Activated T-cell treated with anti-CD3 and anti-CD28 coated beads, Interleukin-2, amount 50 U/mL, for 72 hours (primary cell): ENCODE measurements at places on chromosomes 5 and 9.

DNA sequence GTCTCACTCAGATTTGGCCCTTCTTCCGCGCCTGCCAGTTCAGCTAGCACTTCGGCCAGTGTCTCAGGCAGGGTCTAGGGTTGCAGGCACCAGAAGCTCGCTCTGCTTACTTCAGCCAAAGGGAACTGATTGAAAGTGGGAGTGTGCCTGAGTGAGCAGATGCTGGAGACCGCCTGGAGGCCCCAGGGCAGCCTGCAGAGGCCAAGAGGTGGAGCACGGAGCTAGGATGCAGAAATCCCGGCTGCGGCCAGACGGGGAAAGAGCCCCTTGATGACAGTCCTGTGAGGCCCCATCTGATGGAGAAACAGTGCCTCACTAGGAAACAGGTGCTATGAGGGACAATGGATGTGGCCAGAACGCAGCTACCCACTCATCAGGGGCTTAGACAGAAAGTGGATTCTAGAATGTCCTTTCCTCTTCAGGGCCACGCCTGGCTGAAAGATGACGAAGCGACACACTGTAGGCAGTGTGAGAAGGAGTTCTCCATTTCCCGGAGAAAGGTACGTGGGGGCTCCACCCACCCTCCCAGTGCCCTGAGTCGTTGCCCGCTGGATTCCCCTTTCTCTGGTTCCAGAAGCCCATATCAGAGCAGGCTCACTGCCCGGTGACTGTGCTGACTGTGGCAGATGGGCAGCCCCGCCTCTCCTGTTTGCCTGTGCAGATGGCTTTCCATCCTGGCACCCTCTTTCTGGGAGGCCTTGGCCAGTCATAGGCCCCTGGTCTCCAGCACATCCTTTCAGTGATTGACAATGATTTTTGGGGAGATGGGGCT, 16.1 kb downstream of the HNRNPH1 start:
- DNase-seq: no peak

- no peak for DNase-seq
Measured at GRCh38 chr9:93572221-93572620, 4.2 kb upstream of the PHF2 start.

DNA sequence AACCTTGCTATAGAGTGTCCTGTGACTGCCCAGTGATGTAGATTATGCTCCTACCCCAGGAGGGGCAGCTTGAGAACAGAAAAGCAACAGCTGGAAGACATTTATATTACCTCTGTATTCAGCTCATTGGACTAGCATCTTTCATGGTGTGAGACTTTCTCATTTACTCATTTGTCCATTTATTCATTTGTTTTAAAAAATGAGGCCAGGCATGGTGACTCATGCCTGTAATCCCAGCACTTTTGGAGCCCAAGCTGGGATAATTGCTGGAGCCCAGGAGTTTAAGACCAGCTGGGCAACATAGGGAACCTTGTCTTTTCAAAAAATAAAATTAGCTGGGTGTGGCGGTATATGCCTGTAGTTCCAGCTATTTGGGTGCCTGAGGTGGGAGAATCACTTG, 130.0 kb upstream of the LHFPL2 start:
- no peak for DNase-seq

GRCh38 chr9:100269656-100270055, 83.1 kb downstream of the TEX10 start:
- no peak for DNase-seq

DNA sequence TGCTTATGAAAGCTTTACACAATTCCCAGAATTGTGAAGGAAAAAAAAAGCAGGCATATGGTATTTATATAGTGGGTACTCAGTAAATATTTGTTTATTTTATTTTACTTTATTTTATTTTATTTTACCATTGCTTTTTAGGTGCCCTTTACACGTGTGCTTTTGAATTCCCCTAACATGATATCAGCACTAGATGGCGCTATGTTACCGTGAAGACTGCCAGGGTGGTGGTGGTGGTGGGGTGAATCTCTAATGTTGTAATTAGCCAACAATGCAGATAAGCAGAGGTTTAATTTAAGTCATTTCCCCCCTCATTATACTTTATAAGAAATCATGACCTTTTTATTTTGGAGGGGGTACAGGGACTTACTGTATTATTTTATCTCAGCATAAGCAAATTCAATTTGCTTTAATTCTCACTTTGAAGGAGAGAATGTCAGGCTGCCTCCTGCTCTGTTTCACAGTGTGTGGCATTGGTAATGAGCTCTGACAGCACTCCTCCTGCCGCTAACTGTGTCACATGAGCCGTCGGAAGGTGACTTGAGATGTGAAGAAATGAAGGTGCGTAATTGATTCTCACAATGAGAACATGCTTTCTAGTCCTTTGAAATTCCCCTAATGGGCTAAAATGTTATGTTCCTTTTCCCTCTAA, 165.6 kb downstream of the YTHDC2 start:
- DNase-seq: peak; percentile 26

GRCh38 chr9:19102181-19102630, 498 bp downstream of the HAUS6 start:
- peak; percentile 36 for DNase-seq

- no peak for DNase-seq
Measured at GRCh38 chr5:151700820-151701219, 14.1 kb upstream of the SPARC start.

DNA sequence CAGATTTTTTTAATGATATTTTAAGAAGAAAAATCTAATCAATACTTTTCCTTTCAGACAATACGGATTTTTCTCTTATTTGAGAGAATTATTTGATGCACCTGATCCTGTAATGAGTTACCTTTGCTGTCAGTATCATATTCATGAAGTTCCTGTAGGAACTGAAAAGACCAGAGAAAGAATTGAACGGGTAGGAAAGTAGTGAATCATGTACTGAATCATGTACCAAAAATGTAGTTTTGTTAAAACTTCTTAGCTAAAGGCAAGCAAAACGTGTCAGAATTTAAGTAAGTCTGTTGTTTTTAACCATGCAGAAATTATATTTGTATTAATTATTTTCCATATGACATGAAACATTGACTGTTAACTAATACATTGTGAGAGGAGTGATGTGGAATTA, 56.6 kb downstream of the SMC5 start:
- DNase-seq: no peak

GRCh38 chr5:176889321-176890280, 9.5 kb downstream of the HK3 start:
- no peak for DNase-seq

- DNase-seq: no peak
Measured at GRCh38 chr5:74738406-74738805, 28.5 kb downstream of the GFM2 start.

DNA sequence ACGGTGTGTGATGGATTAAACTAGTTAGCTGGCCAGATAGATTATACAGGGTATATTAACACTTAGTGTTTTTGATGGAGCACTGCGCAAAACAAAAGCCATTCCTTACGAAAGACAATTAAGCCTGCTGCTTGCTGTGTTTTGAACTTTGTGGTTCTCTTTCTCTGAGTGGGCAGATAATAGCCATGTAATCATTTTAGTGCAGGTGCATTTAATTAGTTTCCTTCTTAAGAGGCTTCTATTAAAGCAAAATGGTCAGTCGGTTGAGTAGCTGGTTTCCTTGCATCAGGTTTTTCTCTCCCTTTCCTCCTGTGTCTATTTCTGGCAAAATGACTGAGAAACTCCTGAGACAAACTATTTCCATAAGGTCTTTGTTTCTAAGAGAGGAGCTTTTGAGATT, 512.5 kb downstream of the DMAC1 start:
- DNase-seq: no peak

GRCh38 chr5:150731669-150732242, 27.1 kb downstream of the DCTN4 start:
- no peak for DNase-seq

DNA sequence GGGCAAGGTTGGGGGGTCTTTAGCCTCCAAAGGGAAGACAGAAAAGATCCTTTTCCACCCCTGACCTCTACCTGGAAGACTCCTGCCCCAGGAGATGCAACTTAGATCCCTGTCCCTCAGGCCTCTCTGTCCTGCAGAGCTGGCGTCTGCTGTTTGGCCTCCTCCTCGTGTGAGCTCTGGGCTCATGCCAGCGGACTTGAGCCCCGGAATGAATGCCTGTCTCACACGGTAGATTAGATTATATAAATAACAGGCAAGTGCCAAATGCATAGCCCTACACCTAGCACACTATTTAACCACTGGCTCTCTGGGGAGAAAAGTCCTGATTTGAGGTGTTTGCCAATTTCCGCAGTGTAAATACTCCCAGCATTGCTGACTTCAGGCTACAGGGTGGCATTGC, 1.4 kb upstream of the WNK2 start:
- no peak for DNase-seq

DNA sequence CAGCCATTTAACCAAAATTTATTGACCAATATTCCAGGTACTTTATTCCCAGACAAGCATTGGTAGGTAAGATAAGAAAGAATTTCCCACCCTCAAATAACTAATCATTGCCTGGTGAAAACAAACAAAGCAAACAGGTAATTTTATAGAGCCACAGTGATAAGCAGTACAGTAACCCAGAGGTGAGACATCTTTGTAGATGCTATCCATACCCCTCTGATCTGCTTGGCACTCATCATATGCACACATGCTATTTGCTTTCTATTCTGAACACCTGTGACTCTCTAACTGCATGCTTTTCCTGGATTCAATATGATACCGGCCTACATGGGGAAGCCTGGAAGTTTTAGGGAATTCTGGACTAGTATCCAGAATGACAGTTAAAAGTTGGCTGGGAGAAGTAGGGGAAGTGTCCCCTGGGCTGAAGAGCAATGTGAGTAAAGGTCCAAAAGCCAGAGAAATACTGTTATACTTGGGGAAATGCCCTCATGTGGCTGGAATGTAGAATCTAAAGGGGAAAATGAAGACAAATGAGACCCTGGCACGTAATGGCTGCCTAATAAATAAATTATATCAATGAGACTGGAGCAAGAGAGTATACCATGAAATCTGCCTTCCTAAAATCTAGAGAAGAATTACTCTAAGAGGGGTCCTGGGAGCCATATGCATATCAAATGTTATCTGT, 243.8 kb upstream of the ADAMTSL1 start:
- no peak for DNase-seq

DNA sequence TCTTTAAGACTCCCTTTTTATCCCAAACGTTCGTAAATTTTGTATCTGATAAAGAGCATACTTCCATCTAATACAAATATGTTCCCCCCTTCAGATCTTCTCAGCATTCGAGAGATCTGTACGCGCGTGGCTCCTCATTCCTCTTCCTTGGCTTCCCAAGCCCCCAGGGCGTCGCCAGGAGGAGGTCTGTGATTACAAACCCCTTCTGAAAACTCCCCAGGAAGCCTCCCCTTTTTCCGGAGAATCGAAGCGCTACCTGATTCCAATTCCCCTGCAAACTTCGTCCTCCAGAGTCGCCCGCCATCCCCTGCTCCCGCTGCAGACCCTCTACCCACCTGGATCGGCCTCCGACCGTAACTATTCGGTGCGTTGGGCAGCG, 19.9 kb downstream of the CDKN2A start:
- no peak for DNase-seq

- no peak for DNase-seq
Measured at GRCh38 chr5:76771705-76772405, 47.0 kb upstream of the F2RL1 start.

DNA sequence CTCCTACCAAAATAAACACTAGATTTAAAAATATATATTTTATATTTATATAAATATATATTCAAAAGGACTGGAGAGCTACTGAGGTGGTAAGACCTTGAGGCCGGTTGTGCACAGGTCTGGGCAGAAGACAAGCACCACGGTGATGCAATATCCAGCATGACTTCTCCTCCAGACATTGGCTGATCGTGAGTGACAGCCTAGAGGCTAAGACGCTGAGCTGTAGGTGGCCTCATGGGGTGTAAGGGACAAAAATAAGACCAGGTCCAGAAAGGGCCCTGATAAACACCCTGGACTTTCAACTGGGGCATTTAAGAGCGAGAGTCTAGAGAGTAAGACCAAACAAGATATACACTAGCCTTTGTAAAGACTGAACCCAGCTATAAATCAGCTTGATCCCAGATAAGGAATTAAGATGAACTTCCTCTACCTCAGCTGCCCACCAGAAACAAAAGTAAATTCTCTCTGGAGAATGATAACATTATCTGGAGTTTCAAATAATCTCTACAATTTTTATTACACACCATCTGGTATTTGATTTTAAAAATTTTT, 14.2 kb upstream of the C5orf47 start:
- DNase-seq: no peak

DNA sequence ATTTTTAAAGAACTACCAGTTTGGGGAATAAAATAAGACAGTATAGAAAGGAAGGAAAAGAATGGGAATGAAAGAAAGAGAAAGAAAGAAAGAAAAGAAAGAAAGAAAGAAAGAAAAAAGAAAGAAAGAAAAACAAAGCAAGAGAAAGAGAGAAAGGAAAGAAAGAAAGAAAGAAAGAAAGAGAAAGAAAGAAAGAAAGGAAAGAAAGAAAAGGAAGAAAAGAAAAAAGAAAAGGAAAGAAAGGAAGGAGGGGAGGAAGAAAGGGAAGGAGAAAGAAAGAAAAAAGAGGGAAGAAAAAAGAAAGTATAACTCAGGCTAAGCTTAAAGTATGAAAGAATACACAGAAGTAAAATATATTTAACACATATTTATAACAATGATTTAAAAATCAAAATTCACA, 51.0 kb upstream of the FGF10 start:
- no peak for DNase-seq

- no peak for DNase-seq
Measured at GRCh38 chr5:35894131-35894530, 37.4 kb downstream of the IL7R start.

GRCh38 chr5:80607832-80608231, 37.8 kb upstream of the ANKRD34B start:
- DNase-seq: no peak

DNA sequence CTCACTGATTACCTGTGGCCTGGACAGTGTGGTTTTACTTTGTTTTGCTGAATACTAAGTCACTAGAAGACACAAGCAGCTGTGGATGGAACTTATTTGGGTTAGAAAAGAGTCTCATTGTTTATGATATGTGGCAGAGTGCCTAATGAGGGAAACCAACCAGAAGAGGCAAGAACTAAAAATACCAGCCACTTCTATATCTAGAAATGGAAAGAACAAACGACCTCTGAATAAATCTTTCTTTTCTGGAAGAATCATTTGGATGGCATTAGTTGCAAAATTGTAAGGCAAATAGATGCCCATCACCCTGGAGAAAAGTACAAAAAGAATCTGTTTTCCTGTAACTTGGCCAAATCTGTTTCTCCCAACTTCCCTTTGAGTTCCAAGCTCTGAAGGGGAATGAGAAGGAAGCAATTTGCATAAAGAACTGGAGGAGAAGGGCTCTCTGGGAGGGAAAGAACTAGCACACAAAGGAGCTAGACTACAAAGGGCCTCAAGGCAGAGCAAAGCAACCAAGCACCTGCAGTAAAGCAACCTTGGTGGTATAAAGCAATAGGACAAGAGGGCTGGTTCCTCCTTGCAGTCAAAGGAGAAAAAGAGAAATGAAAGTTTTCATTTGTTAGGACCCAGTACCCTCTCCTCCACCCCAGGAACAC, 455.4 kb downstream of the CAAP1 start:
- no peak for DNase-seq
